GM06990 (cell line): ENCODE measurements at places on chromosomes 4 and X.

- no peak for DNase-seq
Measured at GRCh38 chrX:103530545-103530944, 11.3 kb upstream of the RAB40A start.

GRCh38 chr4:78310740-78311115 lies 240.8 kb upstream of the ANXA3 start:
- DNase-seq = no peak

- no peak for DNase-seq
Measured at GRCh38 chr4:186534056-186534455, 21.3 kb downstream of the MTNR1A start.

- DNase-seq = no peak
Measured at GRCh38 chr4:168673476-168673875, 176.6 kb downstream of the PALLD start.

DNA sequence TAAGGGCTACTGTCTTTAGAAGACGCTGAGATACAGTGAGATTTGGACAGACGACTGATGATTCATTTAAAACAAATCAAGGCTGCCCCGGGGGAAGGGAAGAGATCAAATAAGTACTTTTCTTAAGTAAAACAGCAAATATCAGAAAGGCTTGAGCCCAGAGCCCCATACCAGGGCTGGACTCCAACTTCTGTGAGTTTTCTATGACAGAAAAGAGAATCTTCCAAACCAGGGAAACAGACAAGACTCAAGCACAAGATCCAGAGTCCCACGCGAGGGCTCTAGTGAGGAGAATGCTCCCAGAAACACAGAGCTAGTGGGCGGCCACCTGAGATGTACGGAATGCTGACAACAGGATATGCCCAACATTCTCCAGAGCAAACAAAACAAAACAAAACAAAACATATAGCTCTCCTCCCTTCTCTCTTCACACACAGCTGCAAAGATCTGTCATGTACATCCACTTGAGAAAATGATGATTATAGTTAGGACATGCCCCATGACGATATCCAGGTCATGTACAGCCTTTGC lies 13.1 kb downstream of the ACSL1 start:
- DNase-seq = no peak

DNA sequence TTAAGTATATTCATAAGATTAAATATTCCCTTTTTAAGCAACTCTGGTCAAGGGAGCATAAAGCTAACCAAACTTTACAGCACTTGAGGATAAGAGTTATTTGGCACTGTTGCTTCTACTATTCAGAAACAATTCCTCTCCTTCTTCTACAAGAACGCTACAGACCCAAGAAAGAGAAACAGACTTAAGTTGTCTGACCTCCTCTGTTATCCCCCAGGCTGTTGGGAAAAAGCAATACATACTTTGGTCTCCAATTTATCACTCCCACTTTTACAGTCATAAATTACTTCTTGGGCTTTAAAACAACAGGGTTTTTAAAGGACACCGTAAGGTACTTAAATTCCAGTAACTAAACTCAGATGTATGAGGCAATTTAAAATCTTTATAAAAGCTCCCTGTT lies 147.4 kb downstream of the COL25A1 start:
- DNase-seq = no peak

DNA sequence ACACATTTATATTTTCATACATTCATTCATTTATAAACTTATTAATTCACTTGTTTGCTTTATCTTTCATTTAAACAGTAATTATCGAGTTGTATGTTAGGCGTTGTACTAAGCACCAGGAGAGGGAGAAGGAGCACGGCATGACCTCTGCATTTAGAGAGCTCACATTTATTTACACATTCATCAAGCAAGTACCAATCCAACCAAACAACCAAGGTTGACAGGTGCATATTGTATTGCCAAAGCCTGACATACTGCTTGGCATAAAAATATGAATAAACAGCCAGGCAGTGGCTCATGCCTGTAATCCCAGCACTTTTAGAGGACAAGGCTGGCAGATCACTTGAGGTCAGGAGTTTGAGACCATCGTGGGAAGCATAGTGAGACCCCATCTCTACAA lies 37.0 kb upstream of the CLNK start:
- DNase-seq = no peak

DNA sequence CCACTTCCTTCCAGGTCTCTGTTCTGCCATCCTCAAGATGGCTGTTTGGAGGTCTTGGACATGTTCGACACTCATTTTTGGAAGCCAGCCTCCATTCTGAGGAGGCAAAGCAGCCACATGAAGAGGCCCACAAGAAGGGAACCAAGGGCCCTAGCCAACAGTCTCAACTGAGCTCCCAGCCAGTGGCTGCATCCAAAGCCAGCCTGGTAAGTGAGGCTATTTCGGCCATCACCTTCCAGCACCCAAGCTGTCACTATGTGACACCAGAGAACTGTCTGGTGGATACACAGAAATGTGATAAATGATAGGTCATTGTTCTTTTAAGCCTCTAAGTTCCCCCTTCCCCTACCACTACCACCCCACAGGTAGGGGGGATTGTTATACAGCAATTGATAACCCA lies 127.2 kb downstream of the NPNT start:
- DNase-seq = no peak

DNA sequence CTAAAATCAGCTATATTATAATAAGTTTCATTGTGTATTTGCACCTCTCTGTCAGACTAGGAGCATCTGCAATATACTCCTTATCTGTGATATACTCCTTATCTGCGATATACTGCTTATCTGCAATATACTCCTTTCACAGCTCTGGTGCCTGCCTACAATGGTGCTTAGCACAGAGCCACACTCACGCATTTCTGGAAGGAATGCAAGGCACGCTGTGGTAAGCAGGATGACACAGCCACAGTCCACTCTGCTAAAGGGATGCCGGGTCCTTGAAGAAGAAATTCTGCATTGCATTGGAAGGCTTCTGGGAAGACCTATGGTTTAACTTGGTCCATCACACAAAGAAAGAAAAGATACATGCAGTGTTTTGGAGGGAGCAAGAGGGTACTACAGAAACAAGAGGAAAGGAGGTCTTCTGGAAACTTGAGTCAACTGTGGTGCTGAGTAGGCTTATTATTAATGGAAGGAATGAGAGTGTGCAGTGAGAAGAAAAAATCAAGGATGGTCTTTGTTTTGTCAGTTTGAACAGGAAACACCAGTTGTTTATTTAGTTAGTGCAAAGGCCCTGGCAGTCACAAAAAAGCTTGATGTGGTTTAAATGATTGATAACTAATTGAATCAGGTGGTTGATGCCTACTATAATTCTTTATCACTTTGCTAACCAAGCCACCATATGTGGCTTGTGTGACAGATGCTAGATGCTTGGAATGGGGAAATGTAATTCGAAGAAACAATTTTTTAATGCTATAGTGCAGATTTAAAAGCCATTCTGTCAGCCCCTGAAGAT lies 342.3 kb downstream of the GRXCR1 start:
- DNase-seq = no peak

DNA sequence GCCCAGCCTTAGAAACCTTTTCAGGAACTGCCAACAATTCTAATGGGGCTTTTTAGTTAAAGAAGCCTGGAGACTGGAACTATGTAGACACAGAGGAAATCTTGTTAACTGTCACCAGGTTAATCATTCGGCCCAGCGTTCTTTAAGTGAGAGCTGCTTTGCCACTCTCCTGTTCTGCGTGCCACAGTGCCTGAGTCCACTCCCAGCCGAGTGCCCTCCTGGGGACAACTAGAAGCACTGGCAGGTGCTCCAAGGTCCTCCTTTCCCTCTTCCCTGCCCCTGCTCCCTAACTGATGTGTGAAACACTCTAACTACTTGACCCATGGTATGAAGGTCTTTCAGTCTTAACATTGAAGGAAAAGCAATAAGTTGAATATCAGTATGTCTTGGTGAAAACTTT lies 151.2 kb upstream of the TLL1 start:
- DNase-seq = no peak

DNA sequence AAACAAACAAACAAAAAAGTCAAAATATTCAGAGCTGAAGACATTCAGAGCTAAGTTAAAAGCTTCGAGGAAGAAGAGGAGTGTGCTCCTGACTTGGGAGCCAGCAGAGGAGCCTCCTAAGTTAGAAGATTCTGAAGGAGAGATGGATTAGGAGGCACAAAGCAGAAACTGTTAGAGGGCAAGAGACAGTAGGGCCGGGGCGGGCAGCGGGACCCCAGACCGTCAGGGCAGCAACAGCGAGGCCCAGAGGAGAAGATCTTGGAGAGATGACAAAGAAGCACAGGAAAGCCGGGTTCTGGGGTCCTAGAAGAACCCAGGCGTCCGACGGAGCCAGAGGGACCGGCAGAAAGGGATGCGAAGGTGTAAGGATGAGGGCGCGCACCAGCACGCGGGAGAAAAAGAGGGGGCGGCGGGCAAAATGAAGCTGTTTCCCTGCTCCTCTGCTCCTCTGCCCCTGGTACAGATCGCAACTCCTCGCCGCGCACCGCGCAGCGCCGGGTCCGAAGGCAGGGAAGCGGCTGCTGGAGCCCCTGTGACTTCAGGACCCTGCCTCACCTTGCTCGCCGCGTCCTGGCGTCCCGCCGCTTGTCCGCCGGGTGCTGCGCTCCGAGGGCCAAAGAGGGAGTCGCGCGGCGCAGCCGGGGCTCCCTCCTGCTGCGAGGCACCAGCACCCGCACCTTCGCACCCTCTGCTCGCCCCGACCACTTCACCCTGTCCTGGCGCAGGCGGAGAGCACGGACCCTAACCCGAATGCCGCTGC lies 477 bp downstream of the KLHL13 start:
- DNase-seq = no peak

- DNase-seq = no peak
Measured at GRCh38 chr4:38989487-38989886, 42.7 kb downstream of the TMEM156 start.

DNA sequence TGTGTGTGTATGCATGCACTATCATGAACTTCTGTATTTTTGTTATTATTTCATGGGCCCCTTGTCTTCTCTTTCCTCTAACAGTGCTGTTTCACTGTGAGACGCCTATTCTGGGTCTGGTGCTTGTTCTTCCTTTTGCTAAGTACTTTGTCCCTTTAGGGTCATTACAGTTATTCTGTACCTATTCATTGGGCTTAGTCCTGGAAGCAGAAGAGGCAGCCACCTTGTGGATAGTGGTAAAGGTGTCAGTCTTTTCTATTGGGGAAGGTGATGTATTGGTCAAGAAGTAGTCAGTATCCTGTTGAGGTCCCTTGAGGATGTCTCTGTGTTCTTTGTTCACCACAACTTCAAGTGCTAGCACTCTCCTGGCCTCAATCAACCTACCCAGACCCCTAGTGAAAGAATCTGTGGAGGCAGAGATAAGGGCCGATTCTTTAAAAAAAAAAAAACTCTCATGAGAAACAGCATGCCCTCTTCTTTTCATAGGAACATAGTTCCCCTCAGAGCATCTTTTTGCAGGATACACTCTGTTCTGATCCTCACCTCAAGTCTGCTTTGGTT lies 593.8 kb downstream of the SPRY1 start:
- DNase-seq = no peak

DNA sequence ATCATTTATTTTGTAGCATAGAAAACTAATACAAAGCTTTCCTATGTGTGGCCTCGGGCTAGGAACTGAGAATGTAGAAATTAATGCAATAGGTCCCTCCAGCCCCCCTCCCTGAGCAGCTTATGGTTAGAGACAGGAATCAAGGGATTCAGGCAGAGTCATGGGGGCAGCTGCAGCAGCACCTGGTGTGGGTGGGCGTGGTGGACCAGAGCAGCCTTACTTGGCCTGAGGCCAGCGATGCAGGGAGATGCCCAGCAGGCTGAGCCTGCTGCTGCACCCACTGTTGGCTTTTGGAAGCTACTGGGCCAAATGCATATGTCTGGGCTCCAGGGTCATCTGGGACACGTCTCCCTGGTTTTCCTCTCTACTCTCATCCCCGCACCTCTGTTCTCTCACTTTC lies 74.0 kb downstream of the STK32B start:
- no peak for DNase-seq

DNA sequence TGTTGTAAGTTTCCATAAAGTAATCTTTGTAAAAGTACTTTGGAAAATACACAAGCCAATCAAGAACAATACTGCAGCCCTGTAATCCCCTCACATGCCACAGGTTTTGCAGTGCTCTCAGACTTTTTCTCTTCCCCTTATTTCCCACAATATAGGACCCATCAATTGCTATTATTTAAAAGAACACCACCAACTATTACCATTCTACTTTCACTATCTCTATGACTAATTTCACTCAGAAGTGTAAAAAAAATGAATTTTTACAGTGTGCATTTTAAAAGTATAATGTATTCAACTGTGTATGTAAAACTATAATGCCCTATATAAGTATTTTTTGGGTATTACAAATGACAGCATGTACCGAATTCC lies 1.7 kb downstream of the ATP8A1 start:
- no peak for DNase-seq

DNA sequence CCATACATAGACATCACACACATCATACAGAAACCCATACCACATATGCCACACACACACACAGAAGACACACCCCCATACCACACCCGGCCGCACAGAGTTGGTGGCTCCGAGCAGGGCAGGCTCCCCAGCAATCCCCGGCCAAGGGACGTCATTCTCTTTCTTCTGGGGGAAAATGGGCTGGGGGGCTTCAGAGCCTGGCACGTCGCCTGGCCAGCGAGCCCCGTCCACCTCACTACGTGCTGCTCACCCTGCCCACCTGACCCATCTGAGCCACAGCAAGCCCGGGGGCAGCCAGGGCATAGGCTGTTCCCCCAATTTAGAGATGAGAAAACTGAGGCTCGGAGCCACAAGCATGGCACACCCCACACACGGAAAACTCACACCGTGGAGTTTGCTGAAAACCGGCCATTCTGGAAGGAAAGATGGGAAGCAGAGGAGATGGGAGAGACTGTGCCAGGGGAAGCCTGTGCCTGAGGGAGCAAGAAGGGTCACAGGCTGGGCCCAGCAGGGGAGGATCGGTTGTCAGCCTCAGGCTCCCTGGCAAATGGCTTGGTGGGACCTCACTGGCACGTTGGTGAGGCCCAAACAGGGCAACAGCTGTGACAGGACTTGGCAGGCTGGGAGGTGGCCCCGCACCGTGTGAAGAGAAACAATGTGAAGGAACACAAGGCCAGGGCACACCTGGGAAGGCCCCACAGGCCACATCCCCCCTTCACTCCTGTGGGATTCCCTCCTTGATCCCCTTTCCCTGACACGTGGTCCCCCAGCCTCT lies 73.2 kb downstream of the JAKMIP1 start:
- no peak for DNase-seq

- no peak for DNase-seq
Measured at GRCh38 chr4:53916431-53916889, 147.9 kb downstream of the CHIC2 start.

DNA sequence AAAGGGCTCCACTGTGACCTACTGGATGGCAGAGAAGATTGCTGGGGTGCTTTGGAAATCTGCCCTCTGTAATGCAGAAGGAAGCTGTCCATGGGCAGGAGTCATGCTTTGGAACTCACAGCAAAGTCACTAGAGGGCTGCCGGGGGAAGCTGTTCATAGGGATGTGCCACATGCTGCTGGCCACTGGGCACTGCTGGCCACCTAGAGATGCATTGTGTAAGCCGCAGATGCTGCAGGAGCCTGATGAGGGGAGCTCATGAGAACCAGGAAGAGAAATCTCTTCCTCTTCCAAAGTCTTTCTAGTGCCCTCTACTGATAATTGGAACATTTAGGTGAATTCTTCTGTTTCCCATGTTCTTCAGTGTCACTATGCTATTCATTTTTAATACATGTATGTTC lies 31.2 kb upstream of the UXT start:
- DNase-seq = no peak
